ENCODE measurements at places on chromosomes 6 and 20. TPM values are rescaled to one million over a fixed set of nuclear protein-coding genes. Genes with fewer than 3 reads are reported as not detected.

The TFB1M gene
- 7.3 TPM for total RNA-seq

The HUS1B gene
- total RNA-seq = 4.5 TPM

The TFEB gene
- 18.1 TPM for total RNA-seq

The CGA gene
- total RNA-seq = not detected

The HLA-DRA gene
- 1,165 TPM for total RNA-seq

The TRIM40 gene
- total RNA-seq = 1.4 TPM

The EPPIN gene
- total RNA-seq = not detected

The KIF25 gene
- not detected for total RNA-seq

The GLP1R gene
- total RNA-seq = 0.10 TPM

The CDH4 gene
- under 0.01 TPM for total RNA-seq

The STMND1 gene
- not detected for total RNA-seq

The KCNK16 gene
- total RNA-seq = not detected

The MEP1A gene
- not detected for total RNA-seq

All from mononuclear cell (primary cell).